ENCODE measurements at places on chromosomes 5 and 9.

DNA sequence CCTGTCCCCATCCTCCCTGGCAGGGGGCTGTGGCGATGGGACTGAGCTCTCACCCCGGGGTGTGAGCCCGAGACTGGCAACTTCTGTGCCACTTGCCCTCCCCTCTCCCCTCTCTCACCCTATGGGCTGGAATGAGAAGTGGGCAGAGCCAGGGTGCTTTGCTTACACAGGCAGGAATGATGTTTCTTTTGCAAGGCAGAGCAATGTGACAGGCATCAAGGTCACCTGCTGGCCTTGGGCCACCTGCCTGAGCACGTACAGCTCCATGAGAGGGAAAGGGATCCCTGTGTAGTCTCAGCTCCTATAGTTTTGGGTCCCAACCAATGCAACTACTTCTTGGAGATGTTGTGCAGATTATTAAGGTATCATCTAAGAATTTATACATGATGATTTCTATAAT, 252.8 kb upstream of the DAP start:
- no peak for DNase-seq

GRCh38 chr9:21413151-21413550, 4.2 kb downstream of the IFNA8 start:
- DNase-seq: no peak

DNA sequence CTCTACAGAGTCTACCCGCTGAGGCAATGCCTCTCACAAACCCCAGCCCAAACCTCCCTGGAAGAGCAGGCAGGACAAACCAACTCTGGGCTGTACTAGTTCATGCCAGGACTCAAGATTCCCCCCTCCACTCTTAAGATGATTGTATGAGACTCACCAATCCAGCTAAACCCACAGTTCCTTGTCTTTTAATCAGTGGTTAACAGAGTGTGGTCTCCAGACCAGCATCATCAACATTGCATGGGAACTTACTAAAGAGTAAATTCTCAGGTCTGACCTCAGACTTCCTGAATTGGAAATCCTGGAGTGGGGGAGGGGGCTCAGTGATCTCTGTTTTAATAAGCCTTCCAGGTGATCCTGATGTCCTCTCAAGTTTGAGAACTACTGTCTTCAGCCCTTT, 240.9 kb downstream of the GAS1 start:
- no peak for DNase-seq

GRCh38 chr5:41842777-41843176, 27.4 kb downstream of the OXCT1 start:
- DNase-seq: no peak
